Activated CD4-positive, alpha-beta T cell treated with anti-CD3 and anti-CD28 coated beads, Interleukin-2, amount 10 ng/mL, durations not matched to agents 24 days and 14 days (primary cell): ENCODE measurements at places on chromosomes 1 and 21. TPM values are rescaled to one million over a fixed set of nuclear protein-coding genes. Genes with fewer than 3 reads are reported as not detected.

KIRREL1 gene
- total RNA-seq, result 0.02 TPM in 1 of 2 replicates, not detected in the other

ACTL8 gene
- not detected in 2 replicates for total RNA-seq

TCP10L gene
- total RNA-seq, result 0.58 and 1.1 TPM in 2 replicates

- DNase-seq, result no peak
Measured at GRCh38 chr1:209207126-209207700, 376.3 kb upstream of the CAMK1G start.

GRCh38 chr1:75996196-75996595 is 64.0 kb upstream of the ASB17 start:
- DNase-seq, result no peak

- DNase-seq, result peak; percentile 69
Measured at GRCh38 chr1:26721669-26722355, 26.0 kb downstream of the ARID1A start.

GRCh38 chr1:27318136-27318535 is 3.8 kb upstream of the TMEM222 start:
- DNase-seq, result no peak

GRCh38 chr21:37557261-37557950 is 190.8 kb downstream of the DYRK1A start:
- DNase-seq, result no peak
